ENCODE measurements at places on chromosomes 6 and 20. TPM values are rescaled to one million over a fixed set of nuclear protein-coding genes. Genes with fewer than 3 reads are reported as not detected.

BMP2 gene
- 3.5 TPM for total RNA-seq

BPI gene
- total RNA-seq, result 0.19 TPM

ANKRD6 gene
- total RNA-seq, result 45.9 TPM

ZNF512B gene
- 10.8 TPM for total RNA-seq

RNF144B gene
- 35.9 TPM for total RNA-seq

SRMS gene
- total RNA-seq, result not detected

PDYN gene
- total RNA-seq, result not detected

SULF2 gene
- total RNA-seq, result 85.8 TPM

SPATA25 gene
- 2.9 TPM for total RNA-seq

ZFP57 gene
- total RNA-seq, result 0.49 TPM

SSTR4 gene
- total RNA-seq, result not detected

BEND3 gene
- total RNA-seq, result 1.4 TPM

CLVS2 gene
- not detected for total RNA-seq

CDKAL1 gene
- 21.7 TPM for total RNA-seq

FAM162B gene
- total RNA-seq, result 6.2 TPM

FRMD1 gene
- total RNA-seq, result 0.19 TPM

ETV7 gene
- total RNA-seq, result 2.8 TPM

HSPA12B gene
- 10.8 TPM for total RNA-seq

SAMD10 gene
- 4.1 TPM for total RNA-seq

SNTA1 gene
- total RNA-seq, result 43.2 TPM

CLDN20 gene
- total RNA-seq, result not detected

PSORS1C2 gene
- total RNA-seq, result not detected

MATN4 gene
- 0.69 TPM for total RNA-seq

RFX6 gene
- total RNA-seq, result not detected

RIMS4 gene
- total RNA-seq, result 16.6 TPM

HEY2 gene
- 19.1 TPM for total RNA-seq

KLC4 gene
- 35.0 TPM for total RNA-seq

TPBG gene
- total RNA-seq, result 27.6 TPM

KIF6 gene
- 0.42 TPM for total RNA-seq

TAAR1 gene
- total RNA-seq, result not detected

HCRTR2 gene
- not detected for total RNA-seq

FAM209A gene
- 0.48 TPM for total RNA-seq

OR12D3 gene
- total RNA-seq, result not detected

TRIM38 gene
- 24.3 TPM for total RNA-seq

PNLDC1 gene
- total RNA-seq, result 0.26 TPM

OOEP gene
- 0.39 TPM for total RNA-seq

SIRPG gene
- not detected for total RNA-seq

COX4I2 gene
- total RNA-seq, result 9.5 TPM

SOBP gene
- total RNA-seq, result 18.6 TPM

BACH2 gene
- total RNA-seq, result 22.2 TPM

TRIM26 gene
- total RNA-seq, result 35.1 TPM

MACROD2 gene
- 6.2 TPM for total RNA-seq
